ENCODE measurements at places on chromosomes 2 and 18.

GRCh38 chr2:172096626-172097547 is 5.8 kb downstream of the DLX2 start:
- DNase-seq, result peak; percentile 97

DNA sequence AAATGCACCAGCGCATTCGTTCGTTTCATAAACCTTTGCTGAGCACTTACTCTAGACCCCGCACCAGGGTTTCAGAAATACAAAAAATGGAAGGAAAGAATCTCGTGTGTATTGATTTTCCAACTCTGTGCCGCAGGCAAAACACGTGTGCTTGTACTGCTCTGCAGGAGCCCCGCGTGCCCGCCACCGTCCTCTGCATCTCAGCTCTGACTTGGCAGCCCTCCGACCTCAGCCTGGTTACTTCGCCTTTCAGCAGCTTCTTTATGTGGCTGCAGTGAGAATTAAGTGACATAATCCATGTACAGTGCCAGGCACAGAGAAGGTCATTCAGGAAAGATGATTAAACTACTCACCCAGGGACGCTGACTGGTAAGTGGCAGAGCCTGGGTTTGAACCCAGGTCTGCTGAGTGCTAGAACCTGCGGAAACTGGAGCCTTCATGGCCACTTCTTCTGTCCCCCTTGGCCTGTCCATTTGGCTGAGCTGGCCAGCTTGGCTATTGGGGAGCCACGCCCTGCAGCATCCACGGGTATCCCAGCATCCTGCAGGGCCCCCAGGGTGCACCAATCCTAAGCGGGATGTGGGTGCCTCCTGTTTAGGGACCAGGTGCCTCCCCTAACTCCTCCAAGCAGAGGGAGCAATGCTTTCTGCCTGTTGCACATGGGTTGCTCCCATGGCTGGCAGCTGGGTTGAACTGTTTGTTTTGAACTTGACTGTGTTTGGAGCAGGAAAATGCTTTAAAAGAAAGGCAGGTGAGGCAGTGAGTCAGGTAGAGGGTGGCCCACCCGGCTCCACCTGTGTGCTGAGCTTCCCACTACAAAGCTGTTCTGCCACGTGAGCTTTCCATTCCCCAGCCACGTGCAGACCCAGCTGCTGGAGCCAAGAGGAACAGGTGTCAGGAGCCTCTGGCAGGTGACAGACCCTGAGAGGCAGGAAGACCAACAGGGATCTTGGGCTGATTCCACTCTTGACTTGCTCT is 34.3 kb downstream of the INHBB start:
- DNase-seq, result no peak

DNA sequence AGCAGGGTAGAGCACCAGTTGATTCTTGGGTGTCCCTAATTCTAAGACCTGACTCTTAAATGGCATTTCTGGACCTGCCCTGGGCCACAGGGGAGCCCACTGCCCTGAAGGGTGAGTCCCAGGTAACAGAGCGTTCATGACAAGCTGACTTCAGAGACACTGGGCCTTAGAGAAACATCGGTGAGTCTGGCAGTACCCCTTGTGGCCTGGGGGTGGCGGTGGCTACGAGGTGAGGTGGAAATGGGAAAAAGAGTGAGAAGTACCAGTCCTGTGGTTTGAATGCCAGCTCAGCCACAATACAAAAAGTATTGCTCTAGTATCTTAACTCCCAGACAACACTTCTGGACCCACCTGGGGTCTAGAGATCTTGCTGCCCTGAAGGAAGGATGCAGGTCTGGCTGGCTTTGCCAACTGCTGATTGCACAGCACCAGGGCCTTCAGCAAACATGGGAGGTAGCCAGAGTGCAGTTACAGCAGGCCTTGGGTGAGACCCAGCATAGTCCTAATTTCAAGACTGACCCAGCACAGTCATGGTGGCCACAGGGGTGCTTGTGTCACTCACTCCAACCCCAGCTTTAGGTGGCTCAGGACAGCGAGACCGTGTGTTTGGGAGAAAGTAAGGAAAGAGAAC is 44.5 kb downstream of the USP34 start:
- DNase-seq, result peak; percentile 89

GRCh38 chr2:37325625-37326071 is 1.0 kb upstream of the PRKD3 start:
- DNase-seq, result no peak

- DNase-seq, result no peak
Observed at GRCh38 chr2:207324001-207324400, 158.3 kb upstream of the KLF7 start.

DNA sequence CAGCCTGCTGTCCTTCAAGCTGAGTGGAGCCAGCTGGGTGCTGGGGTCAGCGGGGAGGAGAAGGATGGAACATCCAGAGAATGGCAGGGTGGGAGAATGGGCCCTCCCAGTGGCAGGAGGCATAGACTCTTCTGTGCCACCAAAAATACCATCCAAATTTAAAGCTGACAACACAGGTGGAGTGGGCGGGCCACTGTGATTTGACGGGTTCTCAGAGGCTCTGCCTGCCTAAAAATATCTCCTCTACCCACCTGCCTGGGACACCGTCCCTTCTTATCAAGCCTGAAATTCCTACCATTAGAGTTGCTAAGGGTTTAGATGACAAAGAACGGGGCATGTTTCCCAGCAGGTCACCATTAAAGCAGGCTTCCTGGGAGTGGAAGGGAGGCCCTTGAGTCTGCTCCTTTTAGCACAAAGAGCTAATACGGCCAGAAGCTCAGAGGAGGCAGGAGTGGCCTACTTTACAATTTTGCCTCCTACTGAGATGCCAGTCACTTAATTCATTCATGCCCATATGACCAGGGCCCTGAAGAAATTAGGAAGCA is 19.8 kb upstream of the MARCHF4 start:
- DNase-seq, result no peak

DNA sequence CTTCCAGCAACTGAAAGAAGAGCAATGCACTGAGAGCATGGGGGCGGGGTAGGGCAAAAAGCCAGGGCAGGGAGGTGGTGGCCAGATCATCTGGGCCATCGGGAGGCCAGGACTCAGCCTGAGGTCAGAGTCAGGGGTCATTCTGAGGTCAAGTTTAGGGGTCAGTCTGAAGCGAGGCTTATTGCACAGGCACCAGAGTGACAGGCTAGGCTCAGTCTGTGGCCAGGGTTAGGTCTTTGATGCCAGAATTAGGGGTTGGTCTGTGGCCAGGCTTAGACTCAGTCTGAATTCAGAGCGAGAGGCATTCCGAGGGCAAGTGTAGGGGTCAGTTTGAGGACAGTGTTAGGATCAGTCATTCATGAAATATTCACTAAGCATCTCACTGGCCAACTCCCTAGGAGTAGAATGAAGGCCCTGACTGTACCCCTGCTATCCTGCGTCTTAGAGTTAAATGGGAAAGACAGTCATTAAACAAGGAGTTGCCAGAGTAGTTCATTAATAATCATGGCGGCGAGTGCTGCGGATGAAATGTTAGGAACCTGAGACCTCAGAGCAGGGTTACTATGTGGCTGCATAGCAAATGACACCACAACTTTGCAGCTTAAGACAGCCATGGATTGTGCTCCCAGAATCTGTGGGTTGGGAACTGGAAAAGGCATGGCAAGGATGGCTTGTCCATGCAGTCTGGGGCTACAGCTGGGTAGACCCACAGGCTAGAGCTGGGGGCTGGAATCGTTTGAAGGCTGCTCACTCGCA is 198.7 kb downstream of the CYP26B1 start:
- DNase-seq, result no peak

DNA sequence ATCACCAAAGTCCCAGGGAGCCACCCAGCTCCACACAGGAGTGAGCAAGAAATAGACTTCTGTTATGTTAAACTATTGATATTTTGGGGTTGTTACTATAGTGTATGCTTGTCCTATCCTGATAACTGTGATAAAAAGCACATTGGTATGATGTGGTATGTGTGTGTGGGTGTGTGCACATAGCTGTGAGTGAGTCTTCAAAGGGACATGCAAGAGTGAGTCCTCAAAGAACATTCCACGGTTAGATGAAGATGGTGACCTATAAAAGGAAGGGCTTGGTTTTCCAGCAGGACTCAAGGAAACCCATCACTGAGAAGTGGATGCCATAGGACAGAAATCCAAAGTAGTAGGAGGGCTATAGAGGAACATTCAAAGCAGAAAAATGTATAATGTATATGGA is 342.9 kb downstream of the TSN start:
- DNase-seq, result no peak

DNA sequence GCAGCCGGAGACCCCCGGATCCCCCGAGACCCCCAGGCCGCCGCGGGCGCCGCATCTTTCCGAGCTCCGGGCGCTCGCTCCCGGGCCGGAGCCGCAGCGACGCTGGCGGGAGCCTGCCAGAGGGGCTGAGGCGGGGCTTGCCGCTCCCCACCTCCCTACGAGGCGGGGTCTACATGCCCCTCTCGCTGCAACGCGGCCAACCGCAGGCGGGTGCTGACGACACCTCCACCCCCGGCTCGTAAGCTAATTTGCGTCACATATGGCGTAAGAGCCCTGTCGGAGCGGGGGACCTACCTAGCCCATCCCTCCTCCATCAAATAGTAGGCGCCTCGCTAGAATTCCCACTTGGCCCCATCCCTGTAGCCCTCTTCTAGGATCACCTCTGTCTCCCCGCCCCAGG is at the start of gene PTPRN:
PTPRN (minus strand) TSS at position 124 of the 400 bp plus-strand sequence; CDS start at position 55, 69 bp downstream.
- DNase-seq, result peak; percentile 82

- no peak for DNase-seq
Observed at GRCh38 chr2:190961918-190962487, 52.0 kb downstream of the STAT1 start.

DNA sequence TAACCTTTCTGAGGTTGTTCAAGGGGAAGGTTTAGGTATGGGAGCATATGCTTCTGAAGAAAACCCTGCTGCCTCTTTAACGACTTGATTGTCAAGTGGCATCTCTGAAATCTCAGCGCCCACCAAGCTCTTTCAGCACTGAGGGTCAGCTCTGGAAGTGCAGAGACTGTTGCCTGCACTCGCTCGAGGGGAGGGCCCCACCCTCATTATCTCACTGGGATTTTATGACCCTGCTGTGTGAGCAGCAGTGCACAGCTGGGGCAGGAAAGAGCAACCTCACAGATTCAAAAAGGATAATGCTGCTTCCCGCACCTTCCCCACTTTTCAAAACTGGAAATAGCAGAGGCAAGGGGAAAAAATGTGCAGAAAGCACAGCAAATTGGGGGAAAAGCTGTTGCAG is 56.9 kb upstream of the SPRED2 start:
- no peak for DNase-seq

- DNase-seq, result no peak
Observed at GRCh38 chr2:10481666-10482157, 33.6 kb upstream of the ODC1 start.

DNA sequence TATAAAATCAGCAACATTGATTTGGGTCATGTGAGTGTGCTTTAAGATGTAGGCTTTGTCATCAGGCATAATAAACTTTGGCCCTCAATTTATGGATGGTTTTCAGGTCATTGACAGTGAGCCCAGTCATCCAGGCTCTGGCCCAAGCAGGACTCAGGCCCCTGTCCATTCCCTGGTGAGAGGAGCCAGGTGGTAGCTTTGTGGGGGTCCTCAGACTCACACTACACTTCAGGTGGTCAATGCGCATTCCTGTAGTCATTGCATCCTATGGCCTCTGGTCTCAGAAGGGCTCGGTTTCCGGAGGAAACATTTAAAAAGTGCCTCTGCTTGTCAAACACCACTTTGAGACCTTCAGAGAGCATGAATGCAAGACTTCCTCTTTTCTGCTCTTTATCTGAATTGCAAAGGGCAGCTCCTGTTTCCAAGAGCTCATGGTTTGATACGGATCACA is 20.2 kb downstream of the LGALSL start:
- no peak for DNase-seq

- no peak for DNase-seq
Observed at GRCh38 chr18:44869533-44869932, 188.8 kb downstream of the SETBP1 start.

DNA sequence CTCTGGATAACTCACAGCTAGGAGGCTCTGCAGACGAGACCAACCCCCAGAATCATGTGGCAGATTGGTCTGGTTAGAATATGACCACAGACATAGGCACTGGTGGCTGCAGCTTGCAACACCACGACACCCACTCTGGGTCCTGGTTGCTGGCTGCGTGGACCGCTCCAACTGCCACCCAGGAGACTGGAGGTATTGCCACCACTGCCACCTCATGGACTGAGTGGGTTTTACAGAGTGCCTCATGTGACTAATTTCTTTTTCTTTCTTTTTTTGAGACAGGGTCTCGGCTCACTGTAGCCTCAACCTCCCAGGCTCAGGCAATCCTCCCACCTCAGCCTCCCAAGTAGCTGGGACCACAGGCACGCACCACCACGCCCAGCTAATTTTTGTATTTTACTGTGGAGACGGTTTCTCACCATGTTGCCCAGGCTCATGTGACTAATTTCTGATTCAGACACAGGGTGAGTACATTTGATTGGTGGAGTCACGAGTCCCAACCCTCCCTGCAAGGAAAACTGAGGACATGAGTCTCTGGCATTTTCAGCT is 29.9 kb upstream of the NT5DC4 start:
- peak; percentile 80 for DNase-seq

- no peak for DNase-seq
Observed at GRCh38 chr2:217614498-217614897, 388.3 kb downstream of the TNS1 start.

GRCh38 chr18:73869182-73869581 is 278.5 kb downstream of the FBXO15 start:
- no peak for DNase-seq

- DNase-seq, result no peak
Observed at GRCh38 chr2:150690261-150690660, 202.8 kb upstream of the RND3 start.

DNA sequence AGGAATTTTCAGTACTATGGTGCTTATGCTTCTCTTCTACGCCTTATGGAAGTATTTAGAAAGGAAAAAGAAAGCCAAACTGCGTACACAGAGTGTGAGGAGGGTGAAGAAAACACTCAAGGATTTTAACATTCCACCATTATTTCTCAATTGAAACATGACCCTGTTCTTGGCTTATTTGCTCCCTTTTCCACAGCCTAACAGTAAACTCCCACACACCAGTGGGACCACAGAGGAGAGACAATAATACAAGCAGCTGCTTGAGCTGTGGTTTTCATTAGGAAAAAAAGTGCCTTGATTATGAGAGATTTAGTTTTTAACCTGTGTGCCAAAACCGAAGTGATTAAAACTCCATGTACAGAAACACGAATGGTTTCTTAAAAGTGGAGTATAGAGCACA is 134.3 kb downstream of the MEP1B start:
- DNase-seq, result no peak

DNA sequence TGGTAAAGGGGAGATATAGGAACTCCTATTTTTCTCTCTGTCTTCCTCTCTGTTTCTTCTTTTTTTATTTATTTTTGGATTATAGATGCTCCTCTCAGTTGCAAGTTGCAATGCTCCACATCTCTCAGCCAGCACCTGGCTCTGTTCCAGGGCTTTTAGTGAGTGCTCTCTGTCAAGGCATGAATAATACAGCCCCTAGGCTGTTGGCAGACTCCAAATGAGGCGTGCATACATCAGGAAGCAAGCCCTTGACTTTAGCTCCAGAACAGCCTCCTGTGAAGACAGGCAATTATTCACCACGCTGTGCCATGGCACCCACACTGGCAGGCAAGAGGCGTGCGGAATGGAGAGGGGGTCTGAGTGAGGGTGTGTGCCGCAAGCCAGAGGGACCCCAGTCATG is 228.1 kb upstream of the PXDN start:
- peak; percentile 58 for DNase-seq

- peak; percentile 22 for DNase-seq
Observed at GRCh38 chr2:8277921-8278571, 403.8 kb upstream of the ID2 start.
